ENCODE measurements at places on chromosomes 1 and 21.

GRCh38 chr1:121483961-121484424, 299.2 kb downstream of the SRGAP2C start:
- DNase-seq = no peak

- DNase-seq = no peak
Measured at GRCh38 chr1:66217021-66217420, 316.9 kb upstream of the SGIP1 start.

- no peak for DNase-seq
Measured at GRCh38 chr1:211775170-211775569, 55.4 kb downstream of the LPGAT1 start.

- no peak for DNase-seq
Measured at GRCh38 chr1:3730543-3731247, 21.6 kb upstream of the CCDC27 start.

GRCh38 chr1:16248603-16249516, 11.9 kb upstream of the CPLANE2 start:
- DNase-seq = peak; percentile 94

DNA sequence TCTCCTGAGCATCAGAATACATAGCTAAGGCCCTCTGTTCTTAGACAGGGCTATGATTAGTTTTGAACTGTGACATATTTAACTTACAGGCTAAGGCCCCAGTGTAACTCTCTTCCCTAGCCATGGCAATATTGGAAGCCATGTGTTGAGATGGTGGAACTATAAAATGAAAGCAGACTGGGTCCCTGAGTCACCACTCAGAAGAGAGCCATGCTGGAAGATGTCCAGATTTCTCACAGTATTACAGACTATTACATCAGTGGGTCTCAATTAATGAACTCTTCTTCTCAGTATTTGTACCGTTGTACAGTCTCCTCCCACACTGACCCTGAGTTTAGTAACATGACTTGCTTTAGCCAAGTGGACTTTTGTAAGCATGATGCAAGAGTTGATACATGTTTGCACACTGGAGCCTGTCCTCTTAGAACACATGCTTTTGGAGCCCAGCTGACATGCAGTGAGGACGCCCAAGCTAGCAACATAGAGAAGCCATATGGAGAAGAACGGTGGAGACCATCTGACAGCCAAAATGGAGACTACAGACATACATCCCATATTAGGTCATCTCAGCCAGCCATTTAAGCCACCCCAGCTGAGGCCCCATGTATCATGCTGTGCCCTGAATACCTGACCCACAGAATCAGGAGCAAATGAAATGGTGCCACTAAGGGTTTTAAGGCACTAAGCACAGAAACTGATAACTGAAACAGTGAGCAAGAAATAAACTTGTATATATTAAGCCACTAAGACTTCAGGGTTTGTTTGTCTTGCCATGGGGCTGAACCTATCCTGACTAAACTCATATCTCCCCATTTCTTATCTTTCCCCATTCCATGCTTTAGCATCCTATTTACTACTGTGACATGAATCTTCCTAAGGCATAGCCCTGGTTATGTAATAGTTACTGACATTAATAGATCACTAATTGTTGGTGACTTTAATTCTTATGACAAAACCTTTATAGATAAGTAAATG, 24.4 kb downstream of the TBX15 start:
- DNase-seq = no peak

DNA sequence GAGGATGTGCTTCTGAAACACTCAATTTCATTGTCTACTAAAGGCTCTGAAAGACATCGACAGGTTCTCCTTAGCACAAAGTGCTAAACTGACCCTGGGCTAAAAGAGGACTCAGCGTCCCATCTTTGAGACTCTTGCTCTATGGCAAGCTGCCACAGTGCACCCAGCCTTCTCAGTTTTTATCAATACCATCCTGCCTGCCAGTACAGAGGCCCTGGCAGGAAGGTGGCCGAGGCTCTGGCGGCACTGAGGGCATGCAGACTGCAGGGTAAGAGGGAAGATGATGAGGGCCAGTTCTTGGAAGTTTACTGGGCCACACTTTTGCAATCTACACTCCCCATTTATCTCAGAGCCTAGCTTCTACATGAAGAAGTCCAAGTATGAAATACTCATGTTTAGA, 5.3 kb downstream of the OLFML2B start:
- DNase-seq = no peak

DNA sequence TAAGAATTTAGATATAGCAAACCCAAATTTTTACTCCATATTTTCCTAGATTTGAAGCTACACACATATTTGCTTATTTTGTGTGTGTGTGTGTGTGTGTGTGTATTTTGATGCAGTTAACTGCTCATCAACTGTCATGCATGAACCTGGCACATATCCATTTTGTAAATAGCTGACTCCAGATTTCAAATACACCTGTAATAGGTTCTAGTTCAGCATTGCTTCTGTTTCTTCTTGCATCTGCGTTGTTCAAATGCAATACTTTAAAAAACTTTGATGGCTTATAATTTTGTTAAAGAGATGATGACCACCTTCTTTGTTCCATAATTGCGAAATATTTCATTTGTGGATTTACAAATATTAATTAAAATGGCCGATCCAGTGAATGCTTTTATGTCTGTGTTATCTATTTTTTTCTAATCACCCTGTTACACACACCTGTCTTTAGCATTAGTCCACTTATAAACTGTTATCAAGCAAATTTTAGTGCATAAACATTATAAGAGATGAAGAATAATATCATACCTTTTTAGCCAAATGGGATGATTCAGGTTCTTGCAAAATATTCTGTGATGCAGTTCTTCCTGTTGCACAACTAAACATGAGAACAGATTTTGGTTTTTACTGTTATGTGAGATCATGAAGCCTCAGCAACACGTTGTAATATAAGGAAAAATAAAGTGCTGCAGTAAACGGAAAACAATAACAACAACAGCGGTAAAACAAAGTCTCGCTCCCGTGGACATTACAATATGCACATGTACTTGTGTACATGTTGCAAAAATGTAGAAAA, 12.7 kb upstream of the S100A11 start:
- no peak for DNase-seq

DNA sequence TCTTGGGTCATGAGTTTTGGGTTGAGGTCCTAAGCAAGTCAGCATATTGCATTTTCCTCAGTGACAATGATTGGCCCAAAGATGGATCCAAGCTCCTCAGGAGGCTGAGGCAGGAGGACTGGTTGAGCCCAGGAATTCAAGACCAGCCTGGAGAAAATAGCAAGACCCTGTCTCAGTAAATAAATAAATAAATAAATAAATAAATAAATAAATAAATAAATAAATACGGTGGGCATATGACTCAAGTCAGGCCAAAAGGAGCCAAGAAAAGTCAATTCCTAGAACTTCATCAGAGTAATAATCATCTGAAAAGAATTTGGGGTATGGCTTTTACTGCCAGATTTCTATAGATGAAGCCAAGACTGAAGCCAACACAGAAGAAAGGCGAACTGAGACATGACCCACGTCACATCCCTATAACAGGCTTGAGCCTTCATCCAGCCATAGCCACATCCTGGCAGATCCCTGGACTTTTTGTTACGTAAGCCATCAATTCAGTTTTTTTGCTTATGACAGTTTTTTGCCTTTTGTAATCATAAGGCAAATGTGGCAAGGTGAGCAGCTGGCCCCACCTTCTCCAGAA, 88.5 kb upstream of the NFASC start:
- no peak for DNase-seq

DNA sequence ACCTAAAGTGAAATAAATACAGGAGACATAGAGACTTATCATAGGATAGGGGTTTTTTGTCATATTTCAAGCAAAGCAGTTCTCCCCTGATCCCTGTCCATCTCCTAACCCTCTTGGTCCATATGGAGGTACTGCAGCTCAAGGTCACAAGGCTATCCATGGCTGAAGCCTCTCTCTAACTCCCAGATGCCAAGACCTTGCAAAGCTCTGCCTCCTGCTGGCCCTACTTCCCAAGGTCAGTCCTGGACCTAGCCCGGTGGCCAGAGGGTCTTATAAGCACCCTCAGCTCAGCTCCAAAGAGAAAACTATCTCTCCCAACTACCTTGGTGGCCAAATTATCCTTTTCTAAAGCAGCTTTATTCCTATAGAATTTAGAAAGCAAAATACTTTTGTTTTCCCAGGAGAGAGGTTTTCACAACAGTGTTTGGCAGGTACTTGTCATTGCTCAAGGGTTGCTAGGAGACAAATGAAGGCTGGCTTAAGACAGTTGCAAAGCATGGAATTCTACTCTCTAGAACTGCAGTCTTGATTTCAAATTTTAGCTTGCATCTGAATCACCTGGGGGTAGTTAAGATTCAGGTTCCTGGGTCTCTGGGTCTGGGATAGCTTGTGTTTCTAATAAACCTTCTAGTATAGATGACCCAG, 121.5 kb downstream of the XCL2 start:
- DNase-seq = no peak

DNA sequence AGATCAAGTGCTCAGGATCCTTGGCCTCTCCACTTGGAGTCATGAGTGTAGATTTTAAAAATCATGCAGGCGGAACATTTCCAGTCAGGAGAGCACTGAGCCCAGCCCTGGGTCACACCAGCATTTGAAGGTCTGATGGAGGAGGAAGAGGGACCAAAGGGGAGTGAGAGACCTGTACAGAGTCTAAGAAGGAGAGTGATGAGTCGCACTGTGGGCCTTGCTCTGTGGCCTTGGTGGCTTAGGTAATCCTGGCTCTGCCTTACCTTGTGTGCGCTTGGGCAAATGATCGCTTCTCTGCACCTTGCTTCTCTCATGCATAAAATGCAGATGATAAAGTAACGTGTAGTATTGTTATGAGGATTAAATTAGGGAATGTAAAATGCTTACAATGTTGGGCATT, 225.3 kb downstream of the SDCCAG8 start:
- no peak for DNase-seq

GRCh38 chr1:5746611-5747425, 245.4 kb downstream of the NPHP4 start:
- no peak for DNase-seq

DNA sequence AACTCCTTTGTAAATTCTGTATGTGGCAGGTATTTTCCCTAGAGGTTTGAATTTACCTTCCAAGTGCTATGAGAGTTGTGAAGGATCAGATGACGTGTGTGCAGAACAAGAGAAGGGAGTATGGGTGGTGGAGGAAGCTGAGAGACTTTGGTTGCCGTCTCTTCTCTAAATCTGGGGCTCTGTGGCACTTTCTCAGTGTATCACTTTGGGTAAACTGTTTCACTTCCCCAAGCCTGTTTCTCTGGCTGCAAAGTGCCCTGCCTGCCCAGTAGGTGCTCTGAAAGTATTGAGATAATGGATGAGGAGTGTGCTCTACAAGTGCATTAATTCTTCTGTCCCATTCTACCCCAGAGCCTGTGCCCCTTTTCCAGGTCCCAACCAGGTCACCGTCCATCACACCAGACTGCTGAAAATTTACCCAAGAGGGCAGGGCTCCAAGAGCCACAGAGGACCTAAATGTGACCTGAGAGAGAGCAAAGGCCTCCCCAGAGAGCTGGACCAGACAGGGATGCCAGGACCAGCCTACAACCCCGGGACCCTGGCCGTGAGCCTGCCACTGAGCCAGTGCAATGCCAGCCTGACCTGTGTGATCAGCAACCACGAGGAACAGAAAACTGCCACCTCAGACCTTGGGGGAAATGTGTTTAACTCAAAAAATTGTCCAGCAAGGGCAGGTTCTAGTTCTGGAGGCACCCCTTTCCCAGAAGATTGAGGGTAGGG, 131.6 kb upstream of the ETV3 start:
- DNase-seq = no peak

GRCh38 chr1:39478126-39478915, 13.1 kb upstream of the BMP8A start:
- DNase-seq = no peak

- DNase-seq = peak; percentile 27
Measured at GRCh38 chr1:145926686-145927062, 610 bp downstream of the RBM8A start.

DNA sequence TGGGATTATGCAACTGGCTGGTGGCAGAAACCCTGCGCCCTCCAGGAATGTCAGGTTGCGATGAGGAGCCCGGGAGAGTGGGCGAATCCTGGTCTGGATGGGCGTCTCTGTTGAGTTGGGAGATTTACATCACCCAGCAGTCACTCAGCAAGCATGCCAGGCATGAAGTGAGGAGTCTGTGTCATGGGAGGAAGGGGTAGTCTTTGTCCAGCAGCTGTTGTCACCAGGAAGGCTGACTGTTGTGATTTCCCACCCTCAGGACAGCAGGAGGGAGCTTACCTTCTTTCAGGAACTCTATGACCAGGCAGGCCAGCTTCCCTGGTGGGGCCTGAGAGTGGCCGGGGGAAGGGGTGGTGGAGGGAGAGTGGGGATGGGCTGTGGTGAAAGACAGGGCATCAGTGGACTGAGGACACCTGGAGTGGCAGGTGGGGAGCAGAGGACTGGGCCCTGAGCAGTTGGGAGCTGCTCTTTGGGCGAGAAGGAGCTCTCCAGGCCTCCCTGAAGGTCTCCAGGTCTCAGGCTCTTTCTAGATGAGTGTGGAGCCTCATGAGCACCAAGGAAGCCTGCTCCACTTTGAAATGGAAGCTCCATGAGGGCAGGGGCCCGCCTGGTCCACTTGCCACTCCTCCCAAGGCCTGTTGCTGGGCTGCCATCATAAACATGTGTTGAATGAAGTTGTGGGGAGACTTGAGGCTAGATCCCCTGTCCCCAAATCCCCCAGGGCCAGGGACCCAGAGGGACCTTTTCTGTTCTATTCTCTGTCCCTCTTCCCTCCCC, 21.3 kb upstream of the PKP1 start:
- DNase-seq = no peak

GRCh38 chr1:171881442-171881841, 40.1 kb downstream of the DNM3 start:
- no peak for DNase-seq

- no peak for DNase-seq
Measured at GRCh38 chr1:113875714-113876113, 4.2 kb upstream of the PTPN22 start.

- no peak for DNase-seq
Measured at GRCh38 chr21:45575993-45576837, 34.0 kb upstream of the SLC19A1 start.

- no peak for DNase-seq
Measured at GRCh38 chr1:23904748-23905357, 8.3 kb downstream of the CNR2 start.

GRCh38 chr1:6519935-6520671, 28.6 kb upstream of the PLEKHG5 start:
- peak; percentile 94 for DNase-seq

- DNase-seq = peak; percentile 9
Measured at GRCh38 chr1:108955881-108956280, 7.4 kb downstream of the CLCC1 start.

DNA sequence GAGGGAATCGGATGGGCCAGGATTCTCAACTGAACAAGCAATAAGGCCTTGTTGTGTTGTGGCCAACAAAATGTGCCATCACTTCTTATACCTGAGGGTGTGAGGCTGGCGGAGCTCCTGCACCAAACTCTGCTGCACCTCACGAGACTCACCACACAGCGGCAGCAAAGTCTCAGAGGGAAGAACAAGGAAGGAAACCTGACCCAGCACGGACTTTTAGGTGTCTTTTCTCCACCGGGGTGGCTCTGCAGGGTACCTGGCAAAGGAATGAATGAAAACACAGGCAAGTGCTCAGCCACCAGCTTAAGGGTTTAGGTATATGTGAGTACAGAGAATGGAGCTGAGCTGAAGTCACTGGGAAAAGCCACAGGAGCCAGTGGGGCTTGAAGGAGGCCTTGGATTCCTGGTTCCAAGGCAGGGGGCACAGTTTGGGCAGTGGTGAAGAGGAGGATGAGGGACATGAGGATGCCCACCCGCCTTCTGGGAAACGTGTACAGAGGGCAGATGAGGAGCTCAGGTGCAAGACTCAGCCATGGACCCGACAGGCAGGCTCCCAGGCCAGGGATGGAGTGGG, 31.1 kb upstream of the HSD3B1 start:
- peak; percentile 57 for DNase-seq

All from SJCRH30 (cell line).